ENCODE measurements at places on chromosomes 13 and 19.
A peak's percentile ranks its signal among the peaks of the same experiment; 100 is the strongest.

DNA sequence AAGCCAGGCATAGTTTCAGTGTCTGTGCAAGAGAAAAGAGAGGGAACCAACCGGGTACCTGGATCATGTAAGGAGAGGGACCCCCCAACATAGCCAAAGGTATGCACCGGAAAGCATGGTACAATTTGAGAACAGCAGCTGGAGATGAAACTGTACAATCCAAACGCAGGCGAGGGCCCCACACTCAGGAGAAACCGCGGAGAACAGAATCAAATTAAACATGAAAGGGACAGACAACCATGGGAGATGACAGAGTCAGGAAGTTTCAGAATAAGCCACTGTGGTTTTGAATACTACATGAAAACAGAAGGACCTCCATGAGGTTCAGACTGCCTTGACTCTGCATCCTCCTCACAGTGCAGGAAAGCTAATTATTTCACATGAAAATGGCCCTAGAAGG, 62.9 kb upstream of the SPATA13 start:
- DNase-seq, result no peak

GRCh38 chr19:10963865-10964264, 3.0 kb downstream of the SMARCA4 start:
- no peak for DNase-seq

DNA sequence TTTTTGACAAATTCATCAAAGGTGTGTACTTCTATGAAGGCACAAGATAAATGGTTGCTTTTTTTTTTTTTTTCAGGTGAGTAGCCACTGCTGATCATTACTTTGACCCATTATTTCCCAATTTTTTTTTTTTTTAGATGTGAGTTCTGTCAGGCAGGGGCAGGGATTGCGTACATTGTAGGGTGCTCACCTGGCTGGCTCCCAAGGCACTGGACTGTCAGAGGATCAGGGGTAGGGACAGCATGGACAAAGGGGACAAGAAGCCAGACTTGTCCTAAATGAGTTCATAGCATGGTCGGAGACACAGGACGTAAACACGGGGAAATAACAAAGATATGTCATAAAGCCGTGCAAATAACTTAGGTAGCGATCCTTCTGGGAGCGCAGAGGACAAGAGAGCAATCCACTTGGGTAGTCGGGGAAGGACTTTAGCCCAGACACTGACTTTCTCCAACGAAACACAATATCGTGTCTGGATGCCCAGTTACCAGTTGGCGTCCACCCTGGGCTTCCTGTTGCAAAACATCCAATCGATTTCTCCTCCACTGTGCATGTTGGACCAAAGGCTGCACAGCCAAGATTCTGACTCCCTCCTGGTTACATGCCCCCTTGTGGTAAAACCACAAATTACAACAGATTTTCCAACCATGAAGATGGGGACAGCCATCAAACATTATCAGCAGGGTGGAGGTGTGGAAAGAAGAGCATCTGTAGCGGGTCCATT, 27.5 kb upstream of the KATNAL1 start:
- DNase-seq, result peak; percentile 3

DNA sequence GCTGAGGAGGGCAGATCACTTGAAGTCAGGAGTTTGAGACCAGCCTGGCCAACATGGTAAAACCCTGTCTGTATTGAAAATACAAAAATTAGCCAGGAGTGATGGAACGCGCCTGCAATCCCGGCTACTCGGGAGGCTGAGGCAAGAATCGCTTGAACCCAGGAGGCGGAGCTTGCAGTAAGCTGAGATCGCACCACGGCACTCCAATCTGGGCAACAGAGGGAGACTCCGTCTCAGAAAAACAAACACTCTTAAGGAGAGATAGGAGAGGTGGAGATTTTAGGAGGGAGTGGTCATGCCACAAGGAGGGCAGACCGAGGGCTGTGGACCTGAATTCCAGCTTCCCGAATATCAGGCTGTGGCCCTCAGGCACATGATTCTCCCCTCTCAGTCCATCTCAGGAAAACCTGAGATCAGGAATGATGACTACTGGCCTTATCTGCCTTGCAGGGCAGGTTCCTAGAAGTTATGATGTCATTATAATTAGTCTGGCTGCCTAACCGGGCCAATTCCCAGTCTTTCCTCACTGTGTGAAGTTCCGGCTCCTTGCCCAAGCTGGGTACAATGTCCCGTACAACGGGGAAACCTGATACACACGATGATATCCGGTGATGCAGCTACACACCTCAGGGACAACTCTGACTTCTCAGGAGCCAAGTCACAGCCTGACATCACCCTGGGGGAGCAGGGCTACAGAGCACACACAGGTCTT, 2.5 kb downstream of the SLC35E1 start:
- DNase-seq, result no peak

DNA sequence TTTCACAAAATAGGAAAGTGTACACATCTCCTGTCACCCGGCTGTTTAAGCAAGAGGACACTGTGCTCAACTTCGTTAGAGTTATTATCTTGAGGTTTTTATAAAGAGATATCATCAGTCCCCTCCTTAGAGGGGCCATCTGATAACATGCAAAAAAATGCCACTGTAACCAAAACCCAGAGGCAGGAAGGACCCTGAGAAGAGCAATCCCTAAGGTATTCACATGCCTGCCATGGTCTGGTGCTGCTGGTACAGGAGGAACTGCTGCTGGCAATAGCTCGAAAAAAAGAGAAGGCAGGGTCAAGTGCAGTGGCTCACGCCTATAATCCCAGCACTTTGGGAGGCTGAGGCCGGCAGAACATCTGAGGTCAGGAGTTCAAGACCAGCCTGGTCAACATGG, 12.8 kb upstream of the CEACAM3 start:
- DNase-seq, result no peak

GRCh38 chr19:17872251-17873001, 681 bp downstream of the SLC5A5 start:
- no peak for DNase-seq

DNA sequence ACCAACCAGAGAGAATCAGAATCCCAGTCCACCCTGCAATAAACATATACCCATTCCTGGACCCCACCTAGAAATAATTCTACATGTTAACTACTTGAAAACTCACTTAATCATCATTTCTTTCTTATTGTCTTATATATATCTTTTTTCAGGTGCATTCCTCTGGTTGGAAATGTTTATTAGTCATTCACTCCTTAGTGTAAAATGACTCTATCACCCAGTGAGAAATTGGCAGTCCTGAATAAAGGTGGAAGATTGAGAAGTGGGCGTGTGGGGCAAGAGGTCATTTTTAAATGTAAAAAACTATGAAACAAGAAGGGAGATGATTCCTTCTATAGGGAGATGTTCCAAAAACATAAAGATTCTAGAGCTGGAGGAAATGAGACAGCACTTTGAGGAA, 101.2 kb upstream of the MBNL2 start:
- DNase-seq, result no peak

DNA sequence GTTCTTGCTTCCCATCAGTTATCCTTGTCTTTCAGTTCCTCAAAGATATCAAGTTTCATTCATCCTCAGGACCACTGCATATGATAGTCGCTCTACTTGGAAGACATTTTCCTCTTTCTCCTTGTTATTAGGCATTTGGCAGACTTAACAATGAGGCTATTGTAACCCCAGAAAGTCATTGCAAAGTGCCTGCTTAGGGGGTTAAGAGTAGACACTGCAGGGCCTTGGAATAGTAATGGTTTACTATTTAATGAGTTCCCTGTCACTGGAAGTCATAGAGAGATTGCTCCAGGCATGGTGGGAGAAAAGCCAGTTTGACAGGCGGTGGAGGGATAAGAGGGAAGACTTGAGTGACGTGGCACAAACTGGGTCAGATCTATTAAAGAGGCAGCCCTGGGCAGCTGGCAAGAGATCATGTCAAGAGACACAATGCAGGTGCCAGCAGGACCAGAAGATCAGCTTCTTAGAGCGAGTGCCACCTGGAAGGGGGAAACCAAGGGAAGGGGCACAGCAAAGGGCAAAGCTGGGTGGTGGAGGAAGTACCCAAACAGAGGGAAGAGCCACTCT, 16.8 kb upstream of the CPB2 start:
- DNase-seq, result no peak

DNA sequence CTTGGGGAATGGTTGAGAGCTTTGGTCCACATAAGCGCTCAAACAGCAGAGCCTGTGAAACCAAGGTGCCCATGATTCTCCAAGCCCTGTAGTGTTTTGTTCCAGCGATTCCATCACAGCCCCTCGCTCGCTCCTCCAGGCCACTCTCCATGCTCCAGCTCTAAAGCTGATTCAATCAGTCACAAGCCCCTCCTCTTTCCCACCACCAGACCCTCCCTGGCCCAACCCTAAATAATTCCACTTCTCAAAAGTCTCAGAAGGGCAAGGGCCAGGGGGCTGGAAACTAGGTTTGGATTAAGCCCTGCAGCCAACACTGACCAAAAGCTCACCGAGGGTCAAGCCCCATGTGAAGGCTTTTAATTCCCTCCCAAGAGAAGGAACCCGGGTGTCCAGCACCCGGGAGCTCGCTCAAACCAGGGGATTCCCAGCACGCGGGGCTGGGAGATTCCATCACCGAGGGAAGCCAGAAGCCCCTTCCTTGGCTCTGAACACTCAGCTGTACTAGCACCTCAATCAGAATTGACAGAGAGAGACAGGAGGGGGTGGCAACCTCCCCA, 1.5 kb downstream of the ZNF296 start:
- no peak for DNase-seq

GRCh38 chr19:57192077-57192420, 749 bp downstream of the ZNF264 start:
- DNase-seq, result no peak

DNA sequence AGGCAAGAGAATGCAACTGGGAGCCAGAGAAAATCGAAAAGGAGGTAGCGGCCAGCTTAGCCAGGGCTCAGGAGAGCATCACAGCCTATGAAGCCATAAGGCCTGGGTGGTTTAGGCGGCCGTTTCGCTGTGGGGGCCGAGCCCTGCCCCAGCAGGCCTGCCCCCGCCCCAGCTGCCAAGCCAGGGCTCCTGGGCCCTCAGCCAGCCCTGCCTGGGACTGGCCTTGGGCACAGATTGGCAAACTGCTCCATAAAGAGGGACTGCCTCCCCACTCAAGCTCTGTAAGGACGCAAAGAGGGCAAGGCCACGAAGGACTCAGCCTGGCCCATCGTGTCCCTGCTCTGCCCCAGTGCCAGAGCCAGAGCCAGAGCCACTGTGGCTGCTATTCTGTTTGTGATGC, 10.2 kb downstream of the ZNF653 start:
- DNase-seq, result no peak

DNA sequence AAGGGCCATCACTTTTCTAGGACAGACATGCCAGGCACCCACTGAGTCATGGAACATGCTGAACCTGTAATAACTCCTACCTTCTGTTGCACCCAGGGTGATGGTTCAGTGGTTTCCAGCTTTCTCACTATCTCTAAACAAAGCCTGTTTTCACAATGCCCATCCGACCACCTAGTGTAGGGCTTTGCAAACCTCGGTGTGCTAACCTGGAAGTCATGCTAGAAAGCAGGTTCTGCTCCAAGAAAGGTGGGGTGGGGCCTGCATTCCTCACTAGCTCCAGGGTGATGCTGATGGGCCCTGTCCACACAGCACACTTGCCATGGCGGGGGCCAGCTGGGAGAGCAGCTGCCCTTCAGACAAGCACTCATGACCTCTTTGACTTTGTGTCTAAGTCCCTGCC, 43.4 kb downstream of the COL4A2 start:
- no peak for DNase-seq

DNA sequence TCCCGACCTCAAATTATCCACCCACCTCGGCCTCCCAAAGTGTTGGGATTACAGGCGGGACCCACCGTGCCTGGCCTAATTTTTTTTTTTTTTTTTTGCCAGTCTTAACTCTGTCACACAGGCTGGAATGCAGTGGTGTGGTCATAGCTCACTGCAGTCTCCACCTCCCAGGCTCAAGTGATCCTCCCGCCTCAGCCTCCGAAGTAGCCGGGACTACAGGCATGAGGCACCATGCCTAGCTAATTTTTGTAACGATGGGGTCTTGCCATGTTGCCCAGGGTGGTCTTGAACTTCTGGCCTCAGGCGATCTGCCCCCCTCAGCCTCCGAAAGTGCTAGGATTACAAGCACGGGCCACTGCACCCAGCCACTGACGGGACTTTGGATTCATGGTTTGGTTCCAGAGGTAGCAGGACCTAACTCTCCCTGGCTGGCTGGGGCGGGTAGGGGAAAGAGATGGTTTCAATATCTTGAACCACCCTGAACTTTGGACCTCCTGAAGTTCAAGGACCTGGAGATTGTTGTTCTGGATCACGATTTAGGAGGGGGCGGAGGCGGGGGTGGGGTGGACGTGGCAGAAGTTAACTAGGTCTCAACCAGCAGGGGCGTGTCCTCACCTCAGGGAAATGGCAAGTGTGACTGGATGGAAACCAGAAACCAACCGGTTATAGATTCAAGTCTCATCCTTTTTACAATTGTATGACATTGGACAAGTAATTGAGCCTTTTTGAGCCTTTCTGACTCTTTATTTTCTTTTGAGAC, 40.8 kb downstream of the IER2 start:
- DNase-seq, result no peak

GRCh38 chr19:3179739-3180293, 1.2 kb downstream of the S1PR4 start:
- DNase-seq, result peak; percentile 59

DNA sequence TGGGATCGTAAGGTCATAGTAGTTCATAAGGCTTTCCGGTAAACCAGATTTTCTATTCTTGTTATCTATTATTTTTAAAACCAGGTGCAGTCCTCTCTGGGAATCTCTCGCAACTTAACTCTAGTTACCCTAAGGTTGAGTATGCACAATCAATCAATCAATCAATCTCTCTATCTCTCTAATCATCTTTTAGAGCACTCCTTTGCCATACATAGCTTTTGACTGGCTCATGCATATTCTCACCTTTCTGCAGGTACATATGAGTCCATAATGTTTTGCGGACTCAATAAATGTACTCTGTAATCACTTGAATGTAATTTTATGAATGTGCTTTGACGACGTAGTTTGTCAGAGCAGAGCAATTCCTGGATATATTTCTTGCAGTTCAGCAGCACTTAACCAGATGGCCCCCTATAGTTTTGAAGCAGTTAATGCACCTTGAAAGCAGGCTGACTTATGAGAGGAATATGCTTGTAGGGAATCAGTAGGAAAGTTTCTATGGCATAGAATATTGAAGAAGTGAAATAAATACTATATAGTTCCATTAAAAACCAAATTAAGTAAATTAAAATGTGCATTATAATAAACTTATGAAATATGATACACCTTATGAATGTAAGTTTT, 524.7 kb downstream of the GPC5 start:
- DNase-seq, result no peak

DNA sequence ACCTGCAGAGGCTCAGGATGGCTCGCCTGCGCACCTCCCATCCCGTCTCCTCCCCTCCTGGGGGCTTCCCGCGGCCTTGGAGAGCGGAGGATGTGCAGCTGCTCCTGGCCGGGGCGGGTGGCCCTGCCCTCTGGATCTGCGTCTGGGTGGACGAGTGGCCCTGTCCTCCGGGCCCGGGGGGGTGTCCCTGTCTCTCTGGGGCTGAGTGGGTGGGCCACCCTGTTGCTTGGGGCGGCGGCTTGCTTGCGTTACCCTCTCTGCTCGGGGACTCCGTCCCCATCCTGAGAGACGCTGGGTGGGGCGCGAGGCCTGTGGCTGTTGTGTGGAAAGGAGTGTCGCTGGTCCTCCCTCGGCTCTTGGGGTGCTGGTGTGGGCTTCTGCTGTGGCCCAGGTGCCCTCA, 34.6 kb downstream of the DOT1L start:
- DNase-seq, result no peak

- DNase-seq, result no peak
Observed at GRCh38 chr13:41978007-41978406, 17.1 kb upstream of the VWA8 start.
